Skin of body (tissue), 3 donors: ENCODE measurements at places on chromosomes 1 and 21. TPM values are rescaled to one million over a fixed set of nuclear protein-coding genes. Genes with fewer than 3 reads are reported as not detected.

Gene LRRC41
- 48.4 TPM for total RNA-seq

Gene HMGN2
- 412 TPM for total RNA-seq

Gene RBM11
- 0.30 TPM for total RNA-seq

Gene C1orf115
- 12.7 TPM for total RNA-seq

Gene ADGRB2
- total RNA-seq: 9.4 TPM

Gene NOS1AP
- total RNA-seq: 2.1 TPM

Gene OR2T4
- not detected for total RNA-seq

Gene SERPINC1
- not detected for total RNA-seq

Gene GPN2
- 9.0 TPM for total RNA-seq

Gene CAMK2N1
- total RNA-seq: 9.0 TPM

Gene COL6A1
- 545 TPM for total RNA-seq

Gene ADGRL4
- 17.8 TPM for total RNA-seq

Gene YOD1
- 27.8 TPM for total RNA-seq

Gene RHD
- 2.3 TPM for total RNA-seq

Gene WASF2
- total RNA-seq: 38.6 TPM

Gene NEGR1
- total RNA-seq: 9.1 TPM

Gene KRTAP10-7
- total RNA-seq: 0.99 TPM

- no peak for DNase-seq
These were observed 4.0 kb upstream of the TRIM11 start for GRCh38 chr1:228410671-228411070.

DNA sequence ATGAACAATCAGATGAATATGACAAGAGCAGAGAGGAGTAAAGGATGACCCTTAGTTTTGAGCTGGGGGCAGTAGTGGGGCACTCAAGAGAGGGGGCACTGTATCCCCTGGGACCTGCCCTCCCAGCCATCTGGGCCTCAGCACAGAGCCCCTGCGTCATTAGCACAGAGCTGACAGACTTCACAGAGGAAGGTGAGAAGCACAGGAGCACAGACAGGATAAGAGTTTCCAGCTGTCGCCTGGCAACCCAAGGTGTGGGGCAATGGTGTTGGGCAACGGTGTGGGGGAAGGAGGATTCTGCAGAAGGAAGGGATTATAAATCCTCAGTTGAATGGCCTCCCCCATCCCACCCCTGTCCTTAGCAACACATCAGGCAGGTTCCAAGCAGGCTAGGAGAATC lies 30.2 kb downstream of the RAB3B start:
- DNase-seq: no peak

DNA sequence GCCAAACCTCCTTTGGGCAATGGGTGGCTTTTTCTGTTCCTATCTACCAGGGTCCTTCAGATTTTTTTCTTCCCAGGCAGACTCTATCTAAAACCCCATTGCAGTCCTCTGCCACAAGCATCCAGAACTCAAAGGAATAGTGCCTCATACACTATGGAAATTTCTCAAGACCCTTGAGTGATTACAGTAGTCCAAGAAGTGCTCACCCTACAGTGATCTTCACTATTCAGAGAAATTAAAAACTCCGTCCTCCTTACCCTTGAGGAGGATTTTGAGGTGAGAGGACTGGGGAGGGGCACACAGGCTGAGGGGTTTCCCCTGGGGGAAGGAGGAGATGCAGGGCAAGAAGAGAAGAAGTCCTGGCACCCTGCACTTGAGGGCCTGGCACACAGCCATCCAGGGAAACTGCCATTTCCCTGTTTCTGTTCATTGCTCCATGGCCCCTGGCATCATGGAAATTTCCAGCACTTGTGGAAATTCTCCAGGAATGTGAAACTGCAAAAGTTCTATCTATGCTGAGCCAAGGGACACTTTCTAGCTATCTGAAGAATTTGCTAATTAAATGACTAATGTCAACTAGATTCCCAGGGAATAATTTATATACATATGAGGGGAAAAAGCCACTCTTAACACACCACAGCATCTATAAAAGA lies 102.5 kb upstream of the ATP1B1 start:
- no peak for DNase-seq

DNA sequence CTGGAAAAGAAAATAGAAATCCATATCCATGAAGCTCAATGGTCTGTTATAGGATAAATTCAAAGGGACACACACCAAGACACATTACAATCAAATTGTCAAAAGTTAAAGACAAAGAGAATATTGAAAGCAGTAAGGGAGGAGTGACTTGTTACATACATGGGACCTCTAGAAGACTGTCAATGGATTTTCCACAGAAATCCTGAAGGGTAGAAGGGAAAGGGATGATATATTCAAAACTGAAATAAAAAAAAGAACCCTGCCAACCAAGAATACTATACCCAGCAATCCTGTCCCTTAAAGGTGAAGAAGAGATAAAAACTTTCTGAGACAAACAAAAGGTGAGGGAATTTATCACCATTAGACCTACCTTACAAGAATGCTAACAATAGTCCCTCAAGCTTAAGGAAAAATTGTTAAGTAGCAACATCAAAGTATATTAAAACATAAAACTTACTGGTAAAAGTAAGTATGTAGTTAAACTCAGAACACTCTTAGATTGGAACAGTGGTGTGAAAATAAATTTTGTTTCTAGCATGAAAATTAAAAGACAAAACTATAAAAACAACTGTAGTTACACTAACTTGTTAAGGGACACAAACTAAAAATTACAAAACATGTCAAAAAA lies 103.2 kb upstream of the APP start:
- no peak for DNase-seq

DNA sequence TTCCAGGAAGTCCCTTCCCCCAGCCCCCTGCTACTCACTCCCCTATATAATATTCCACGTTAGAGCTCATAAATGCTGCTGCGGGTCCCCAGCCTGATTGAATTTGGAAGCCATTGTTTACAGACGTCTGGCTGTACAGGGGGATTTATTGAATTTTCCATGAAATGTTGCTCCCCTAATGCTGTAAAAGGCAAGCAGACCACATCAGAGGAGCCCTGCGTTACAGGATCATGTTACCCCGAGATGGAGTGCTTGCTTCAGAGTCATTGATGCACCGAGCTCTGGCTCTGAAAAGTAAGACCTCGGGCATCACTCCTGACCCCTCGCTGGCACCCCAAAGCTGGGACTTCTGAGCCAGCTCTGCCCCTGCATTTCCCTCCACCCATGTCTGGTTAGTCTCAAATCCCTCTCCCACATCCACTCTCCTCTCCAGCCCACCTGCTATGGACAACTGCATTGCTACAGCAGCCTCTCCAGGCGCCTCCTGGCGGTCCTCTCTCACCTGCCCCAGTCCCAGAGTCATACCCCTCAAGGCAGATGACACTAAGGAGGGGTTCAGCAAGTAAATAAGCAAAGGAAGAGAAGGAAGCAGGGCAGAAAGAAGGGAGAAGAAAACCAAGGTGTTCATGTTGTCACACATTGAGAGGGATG lies 127.8 kb downstream of the TMEM53 start:
- no peak for DNase-seq

DNA sequence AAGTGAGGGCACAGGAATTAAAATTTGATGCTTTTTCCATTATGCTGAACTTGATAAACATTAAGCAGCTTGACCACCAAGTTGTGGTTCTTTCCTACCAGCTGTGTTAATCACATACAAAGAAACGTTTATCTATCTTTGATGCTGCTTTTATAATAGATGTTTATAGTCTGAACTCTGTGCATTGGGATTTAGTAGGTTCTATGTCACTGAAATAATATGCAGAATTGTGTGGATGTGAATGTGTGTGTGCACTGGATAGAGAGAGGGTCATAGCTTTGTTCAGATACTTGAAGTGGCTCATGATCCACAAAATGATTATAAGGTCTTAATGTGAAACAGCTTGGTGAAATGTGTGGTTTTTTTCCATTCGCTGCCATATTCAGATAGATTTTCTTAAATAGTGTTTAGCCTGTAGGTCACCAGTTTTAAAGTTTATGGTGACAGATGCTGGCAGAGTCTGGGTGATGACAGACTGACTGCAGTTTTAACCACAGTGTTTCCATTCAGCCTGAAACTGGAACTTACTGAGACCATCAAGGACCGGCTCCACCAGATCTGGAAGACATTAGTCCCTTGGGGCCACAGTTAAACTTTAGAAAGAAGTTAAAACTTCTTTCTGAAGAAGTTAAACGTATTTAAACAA lies 10.2 kb downstream of the DDI2 start:
- peak; percentile 20 for DNase-seq

DNA sequence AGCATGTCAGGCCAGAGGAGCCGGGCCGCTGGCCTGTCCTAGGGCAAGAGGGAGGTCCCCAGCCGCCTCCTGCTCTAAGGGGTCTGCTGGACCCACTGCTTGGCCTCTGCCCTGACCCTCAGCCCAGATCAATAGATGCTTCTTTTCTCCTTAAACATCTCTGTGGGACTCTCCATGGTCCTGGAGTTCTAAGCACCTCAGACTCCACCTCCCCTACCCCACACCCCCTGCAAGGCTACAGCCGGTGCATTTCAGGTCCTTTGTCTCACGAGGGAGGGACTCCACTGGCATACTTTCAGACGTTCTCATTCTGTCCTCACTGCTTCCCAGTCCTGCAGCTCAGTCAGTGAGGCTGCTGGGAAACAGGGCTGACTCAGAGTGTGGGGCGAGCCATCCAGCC lies 11.0 kb downstream of the CNTN2 start:
- no peak for DNase-seq

GRCh38 chr1:238568735-238569134 lies 678.0 kb upstream of the ZP4 start:
- DNase-seq: no peak

- no peak for DNase-seq
These were observed 4.1 kb upstream of the COL6A2 start for GRCh38 chr21:46093668-46094400.

DNA sequence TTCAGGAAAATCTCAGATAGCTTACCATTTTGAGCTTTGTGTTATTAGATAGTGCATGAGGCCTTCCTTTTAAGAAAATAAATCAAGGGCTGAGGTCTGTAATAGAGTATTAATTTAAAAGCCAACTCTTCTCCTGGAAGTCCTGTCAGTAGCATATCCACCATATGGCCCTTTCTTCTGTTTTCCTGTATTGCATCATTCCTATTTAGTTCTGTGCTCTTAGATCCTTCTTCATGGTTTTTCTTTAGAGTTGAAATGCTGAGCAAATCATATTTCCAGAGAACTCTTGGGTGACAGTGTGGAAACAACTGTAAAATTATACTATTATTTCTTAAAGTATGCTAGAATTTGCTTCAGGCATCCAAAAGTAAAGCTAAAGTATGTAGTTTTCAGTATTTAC lies 91.7 kb downstream of the TTC3 start:
- DNase-seq: no peak

DNA sequence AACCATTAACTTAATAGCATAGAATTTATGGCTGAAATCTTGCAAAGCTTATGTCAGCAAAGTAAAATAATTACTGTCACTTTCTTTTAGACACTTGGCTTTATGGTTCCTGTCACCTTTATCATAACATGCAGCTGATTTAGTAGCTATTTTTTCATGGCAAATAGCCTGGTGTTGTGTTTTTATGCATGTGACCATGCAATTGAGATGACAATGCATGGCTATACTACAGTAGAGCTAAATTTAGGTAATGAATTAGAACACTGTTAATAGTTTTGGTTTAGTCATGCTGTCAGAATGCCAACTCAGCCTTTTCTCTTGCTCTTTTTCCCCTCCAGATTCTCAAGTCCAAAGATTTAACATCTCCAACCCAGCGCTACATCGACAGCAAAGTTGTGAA lies 88.6 kb downstream of the TGFB2 start:
- DNase-seq: no peak

GRCh38 chr1:201653883-201654282 lies 115.0 kb downstream of the NAV1 start:
- no peak for DNase-seq

DNA sequence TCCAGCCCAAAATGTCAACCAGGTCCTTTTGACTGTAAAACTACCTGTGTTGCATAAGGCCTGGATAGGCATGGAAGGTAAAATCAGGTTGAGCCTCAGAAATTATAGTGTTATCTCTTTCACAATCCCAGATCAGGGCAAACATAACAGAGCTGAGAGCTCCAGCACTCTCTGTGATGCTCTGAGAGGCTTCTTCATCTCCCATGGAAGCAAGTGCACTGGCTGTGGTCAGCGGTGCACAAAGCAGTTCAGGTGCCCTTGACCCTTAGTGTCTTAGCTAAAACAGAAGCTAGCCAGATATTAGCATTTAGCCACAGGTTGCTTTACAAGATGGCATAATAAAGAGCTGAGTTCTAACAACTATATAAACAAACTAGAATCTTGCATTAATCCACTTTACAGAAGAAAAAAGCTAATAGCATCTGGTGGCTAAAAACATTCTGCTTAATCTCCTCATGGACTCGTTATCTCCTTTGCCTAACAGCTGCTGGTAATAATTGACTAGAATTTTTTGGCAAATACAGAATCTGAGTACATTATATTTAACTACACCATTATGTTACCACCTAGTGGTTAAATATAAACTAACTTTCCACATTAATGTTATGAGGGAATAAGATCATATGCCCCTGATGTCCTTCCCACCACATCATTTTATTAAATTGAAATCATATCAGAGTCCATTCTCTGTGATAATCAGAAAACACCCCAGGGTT lies 25.6 kb upstream of the POGK start:
- DNase-seq: no peak

GRCh38 chr1:49552101-49552500 lies 471.7 kb downstream of the AGBL4 start:
- DNase-seq: no peak

DNA sequence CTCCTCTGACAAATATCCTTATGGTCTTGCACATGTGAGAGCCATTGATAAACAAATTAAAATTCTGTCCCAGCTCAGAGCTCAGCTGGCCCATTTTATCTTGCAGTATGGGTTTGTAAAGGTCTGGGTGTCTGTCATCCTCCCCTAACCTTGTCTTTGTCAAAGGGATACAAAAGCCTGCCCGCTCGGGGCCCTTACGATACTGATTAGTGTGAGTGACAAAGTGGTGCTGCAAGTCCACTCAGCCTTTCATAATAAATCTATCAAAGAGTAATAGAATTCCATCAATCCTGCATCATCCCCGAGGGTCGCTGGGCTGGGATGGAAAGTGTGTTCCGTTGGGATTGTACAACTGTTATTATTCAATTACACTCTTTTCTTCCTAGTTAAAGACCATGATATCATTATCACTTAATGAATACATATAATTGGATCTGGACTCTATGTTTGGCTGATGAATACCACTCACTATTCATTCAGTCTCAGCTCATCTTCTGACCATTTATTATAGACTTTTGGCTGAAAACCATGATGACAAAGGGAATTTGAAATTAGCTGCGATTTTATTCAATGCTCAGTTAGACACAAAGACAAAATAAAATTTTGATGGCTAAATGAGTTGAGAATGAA lies 122.5 kb upstream of the FOXD3 start:
- DNase-seq: no peak

GRCh38 chr1:4452701-4453100 lies 201.7 kb upstream of the AJAP1 start:
- DNase-seq: peak; percentile 92

DNA sequence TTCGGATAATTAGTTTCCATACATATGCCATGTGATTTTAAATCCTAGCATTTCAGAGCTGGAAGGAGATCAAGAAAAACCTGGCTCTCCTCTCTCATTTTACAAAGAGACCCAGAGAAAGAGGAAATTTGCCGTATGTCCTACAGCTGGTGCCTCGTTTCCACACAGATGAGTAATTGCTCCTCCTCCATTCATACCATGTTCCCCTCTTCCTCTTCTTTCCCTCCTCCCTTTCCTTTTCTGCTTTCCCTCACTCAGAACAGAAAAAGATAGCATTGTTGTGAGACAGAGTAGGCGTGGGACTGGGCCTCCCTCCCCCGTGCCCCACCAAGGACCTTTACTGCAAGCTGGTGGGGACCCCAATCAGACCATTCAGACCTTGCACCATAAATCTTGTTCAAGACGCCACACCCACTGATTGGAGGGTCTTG lies 13.7 kb upstream of the SLC44A3 start:
- DNase-seq: peak; percentile 92

GRCh38 chr1:69491416-69491815 lies 76.3 kb upstream of the LRRC7 start:
- DNase-seq: no peak
